ENCODE measurements at places on chromosomes 16 and 17.

- DNase-seq, result no peak
These were observed 22.5 kb downstream of the HEATR3 start for GRCh38 chr16:50088302-50088701.

GRCh38 chr17:64398320-64398719, 7.7 kb upstream of the PECAM1 start:
- DNase-seq, result no peak

DNA sequence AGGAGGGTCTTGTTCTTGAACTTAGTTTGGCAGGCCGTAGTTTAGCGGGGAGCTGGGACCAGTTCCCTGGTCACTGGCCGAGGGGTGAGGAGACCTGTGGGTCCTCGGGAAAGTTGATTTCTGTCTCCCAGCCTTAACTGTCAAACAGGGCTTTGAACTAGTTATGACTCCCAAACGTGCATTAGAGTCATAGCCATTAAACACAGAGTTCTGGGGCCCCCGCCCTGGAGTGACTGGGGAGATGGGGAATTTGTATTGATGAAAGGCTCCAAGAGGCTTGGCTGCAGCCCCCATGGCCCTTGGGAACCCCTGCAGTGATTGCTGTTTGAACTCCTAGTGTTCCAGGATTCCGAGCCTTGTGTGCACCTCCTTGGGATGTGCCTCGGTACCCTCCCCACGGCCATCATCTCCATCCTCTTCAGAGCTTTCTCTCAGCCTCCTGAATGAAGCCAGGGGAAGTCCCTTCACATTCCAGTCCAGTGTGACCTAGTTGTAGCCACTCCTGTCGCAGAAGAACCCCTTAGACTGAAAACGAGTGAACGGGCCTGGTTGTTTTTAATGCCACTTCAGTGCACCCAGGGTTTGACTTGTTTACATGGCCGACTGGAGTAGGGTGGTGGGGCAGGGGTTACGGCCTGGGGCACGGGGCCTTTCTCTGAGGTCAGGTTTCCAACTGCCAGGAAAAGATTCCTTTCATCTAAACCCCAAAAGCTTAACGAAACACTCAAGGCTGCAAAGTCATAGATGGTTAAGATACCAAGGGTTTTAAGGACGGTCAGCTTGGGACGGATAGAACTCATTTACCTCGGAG, 1.4 kb downstream of the MPRIP start:
- peak; percentile 24 for DNase-seq

- no peak for DNase-seq
These were observed 230.7 kb downstream of the MAF start for GRCh38 chr16:79369796-79370195.

- DNase-seq, result no peak
These were observed 19.1 kb upstream of the COPRS start for GRCh38 chr17:31877911-31878702.

- peak; percentile 45 for DNase-seq
These were observed 266.7 kb downstream of the SOX9 start for GRCh38 chr17:72387487-72387886.

DNA sequence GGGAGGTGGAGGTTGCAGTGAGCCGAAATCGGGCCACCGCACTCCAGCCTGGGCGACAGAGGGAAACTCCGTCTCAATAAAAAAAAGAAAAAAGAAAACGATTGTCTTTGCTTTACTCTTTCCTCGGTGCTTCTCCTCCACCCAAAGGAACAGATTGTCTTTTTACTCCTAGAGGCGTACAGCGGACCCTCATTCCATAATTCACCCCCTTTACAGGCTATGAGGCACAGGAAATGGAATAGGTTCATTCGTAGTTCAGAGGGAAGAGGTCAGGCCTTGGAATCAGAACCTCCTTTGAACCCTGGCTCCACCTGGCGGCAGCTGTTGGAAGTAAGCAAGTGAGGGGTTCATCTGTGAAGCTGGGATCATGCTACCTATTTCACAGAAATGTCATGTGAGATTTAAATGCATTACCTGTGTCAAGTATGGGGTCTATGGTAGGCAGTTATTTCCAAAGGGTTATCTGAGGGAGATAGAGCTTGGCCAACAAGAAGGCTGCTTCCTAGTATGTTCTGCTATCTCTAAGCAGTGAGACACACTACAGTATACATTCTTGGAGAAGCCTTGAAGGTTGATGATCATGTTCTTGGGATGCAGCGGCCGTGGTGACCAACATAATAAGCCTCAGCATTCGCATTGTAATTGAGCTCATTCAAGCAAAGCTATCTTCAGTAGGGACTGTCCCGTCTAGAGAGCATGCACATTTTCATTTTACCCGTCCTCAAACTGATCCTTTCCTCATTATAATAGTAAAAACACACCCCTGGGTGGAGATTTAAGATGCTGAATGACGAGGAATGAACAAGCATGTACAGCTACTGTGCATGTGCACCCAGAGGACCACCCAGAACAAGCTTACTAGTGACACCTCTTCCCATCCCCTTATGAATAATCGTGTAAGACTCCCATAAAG, 18.7 kb upstream of the ZNF689 start:
- peak; percentile 85 for DNase-seq

DNA sequence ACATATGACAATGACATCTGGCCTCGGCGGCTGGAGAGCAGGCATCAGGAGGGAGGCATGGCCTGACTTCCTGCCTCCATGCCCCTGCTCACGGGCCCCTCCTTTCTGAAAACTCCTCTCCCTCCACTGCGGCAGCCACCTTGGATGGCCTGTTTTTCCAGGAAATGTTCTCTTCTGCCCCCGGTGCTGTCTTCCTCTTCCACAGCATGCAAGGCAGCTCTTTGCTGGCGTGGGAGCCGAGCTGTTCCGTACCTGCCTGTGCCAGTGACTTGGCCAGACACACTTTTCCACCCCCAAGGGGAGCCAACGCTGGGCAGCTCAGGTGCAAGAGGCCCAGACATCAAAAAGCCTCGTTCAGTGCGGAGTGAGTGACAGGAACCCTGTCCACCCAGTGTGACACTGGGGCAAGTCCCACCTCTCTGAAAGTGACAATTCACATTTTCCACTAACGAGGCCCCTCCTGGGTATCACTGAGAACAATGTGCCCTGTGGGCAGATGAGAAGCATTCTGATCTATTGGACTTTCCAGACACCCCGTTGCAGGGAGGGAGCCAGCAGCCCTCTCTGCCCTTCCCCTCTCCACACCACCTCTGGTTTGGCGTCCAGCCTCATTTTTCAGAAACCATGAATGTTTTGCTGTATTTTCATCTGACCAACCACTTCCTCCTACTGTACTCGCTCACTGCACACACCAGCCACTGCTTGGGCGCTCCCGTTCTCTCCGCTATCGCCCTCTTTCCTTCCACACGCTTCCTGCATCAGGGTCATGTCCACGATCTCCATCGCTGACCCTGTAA, 31.2 kb downstream of the NSMCE1 start:
- peak; percentile 27 for DNase-seq

- DNase-seq, result no peak
These were observed 20.9 kb downstream of the MRC2 start for GRCh38 chr17:62648251-62648955.

- no peak for DNase-seq
These were observed 143.4 kb upstream of the MYOCD start for GRCh38 chr17:12522336-12522735.

GRCh38 chr17:59616253-59616920, 3.3 kb upstream of the CLTC start:
- DNase-seq, result no peak

DNA sequence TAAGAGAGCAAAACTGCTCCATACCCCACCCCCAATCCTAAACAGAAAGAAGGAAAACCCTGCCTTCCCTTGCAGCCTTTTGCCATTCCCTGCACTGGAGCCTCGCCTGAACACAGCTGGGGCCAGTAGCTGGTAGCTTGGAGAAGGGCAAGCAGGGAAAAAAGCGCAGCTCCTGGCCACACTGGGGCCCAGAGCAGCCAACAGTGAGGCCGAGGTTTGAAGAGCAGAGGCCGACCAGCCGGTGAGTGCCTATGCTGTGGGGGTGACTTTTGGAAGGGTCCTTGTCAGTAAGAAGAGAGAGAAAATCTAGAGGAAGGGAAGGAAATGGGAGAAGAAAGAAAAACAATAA, 3.2 kb upstream of the HOXB9 start:
- DNase-seq, result no peak

DNA sequence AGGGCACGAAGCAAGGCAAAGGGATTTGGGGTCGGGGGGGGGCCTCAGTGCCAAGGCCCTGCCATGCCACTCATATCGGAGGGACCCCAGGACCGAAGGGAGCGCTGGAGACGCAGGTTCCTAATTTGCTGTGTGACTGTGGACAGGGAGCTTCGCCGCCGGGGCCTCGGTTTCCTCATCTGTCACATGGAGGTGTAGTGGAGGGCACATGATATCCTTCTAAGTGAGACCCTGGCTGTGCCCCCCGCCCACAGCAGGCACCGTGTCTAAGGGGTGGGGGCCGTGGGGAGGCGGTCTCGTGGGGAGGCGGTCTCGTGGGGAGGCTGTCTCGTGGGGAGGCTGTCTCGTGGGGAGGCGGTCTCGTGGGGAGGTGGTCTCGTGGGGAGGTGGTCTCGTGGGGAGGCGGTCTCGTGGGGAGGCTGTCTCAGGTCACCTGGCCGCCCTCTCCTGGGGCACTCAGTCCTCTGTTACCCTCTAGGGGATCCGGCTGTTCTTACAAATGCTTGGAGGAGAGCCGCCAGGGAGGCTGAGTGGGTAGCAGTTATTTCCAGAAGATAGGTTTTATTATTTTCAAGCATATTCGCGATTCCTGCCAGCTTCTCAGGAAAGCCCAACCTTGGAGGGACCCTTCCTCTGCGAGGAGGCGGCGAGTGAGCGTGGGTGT, 205.0 kb downstream of the NTN1 start:
- DNase-seq, result no peak

DNA sequence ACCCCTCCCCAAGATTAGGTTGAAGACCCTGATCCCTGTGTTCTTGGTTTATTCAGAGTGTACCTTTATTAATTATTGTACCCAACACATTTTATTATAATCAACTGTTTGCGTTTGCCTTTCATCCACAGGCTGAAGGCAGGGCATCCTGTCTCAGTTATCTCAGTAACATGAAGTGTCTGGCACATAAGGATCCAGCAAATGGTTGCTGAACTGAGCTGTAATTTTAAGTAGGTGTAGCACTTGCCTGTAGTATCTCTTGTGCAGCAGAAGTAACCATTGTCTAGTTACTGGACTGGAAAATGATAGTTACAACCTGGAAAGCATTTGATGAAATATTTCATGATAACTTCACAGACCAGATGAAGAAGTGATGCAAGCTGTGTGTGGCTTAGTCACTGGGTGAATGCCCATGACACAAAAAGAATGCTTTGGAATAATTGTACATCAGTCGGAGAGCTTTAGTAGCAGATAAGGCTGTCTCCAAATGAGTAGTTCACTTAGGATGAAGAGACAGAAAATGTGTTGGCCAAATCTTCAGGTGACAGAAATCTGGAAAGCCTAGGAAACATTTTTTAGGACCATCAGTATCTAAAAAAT, 56.6 kb downstream of the ESRP2 start:
- DNase-seq, result no peak

GRCh38 chr17:82791532-82791931, 39.7 kb downstream of the TBCD start:
- no peak for DNase-seq

GRCh38 chr16:67480833-67481560, at the start of gene ATP6V0D1:
ATP6V0D1 (minus strand) TSS chr16:67481157; CDS start chr16:67481086, 71 bp downstream.
- DNase-seq, result peak; percentile 95

- no peak for DNase-seq
These were observed 2.7 kb upstream of the GFAP start for GRCh38 chr17:44918006-44918405.

DNA sequence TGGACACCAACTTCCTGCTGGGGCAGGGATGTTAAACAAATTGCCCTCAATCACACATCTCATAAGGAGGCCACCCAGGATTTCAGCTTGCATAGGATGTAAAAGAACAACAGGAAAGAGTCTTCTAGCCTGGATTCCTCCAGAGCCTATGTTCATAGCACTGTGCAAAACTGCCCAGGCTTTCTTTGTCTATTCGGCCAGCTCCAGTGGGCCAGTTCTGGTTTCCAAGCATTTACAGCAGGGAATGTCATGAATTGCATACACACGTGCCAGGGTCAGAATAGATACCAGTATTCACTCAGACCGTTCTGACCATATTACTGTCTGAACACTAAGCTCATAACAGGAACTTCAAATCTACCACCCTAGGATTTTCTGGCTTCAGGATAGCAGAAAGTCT, 273.2 kb downstream of the CDH8 start:
- DNase-seq, result no peak

GRCh38 chr17:77445760-77446532, 305.2 kb downstream of the SEC14L1 start:
- no peak for DNase-seq

DNA sequence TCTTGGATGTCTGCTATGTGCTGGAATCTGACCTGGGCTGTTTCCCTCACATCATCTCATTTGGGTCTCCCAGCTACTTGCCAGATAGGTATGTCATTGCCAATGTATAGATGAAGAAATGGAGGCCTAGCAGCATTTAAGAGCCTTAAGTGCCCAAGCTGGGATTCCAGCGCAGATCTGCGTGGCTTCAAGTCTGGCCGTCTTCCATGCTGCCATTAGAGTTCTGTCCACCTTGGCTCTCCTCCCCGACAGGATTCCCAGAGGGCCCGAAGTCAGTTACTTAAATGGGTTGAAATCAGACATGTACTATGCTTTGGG, 33.0 kb upstream of the CCR7 start:
- no peak for DNase-seq

DNA sequence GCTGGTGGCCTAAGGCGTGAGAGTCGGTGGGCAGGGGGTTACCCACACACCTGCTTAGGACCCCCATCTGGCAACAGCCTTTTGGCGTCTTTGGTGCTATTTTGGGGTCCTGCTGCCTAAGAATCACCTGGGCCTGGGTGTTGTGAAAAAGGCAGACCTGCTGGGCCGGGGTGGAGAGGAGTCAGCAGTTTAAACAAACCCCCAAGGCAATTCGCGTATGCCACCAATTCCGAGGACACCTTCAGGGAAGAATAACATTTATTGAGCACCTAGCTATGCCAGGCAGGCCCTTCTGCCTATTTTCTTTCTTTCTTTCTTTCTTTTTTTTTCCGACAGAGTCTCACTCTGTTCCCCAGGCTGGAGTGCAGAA, 53.9 kb upstream of the TOB1 start:
- DNase-seq, result peak; percentile 95

DNA sequence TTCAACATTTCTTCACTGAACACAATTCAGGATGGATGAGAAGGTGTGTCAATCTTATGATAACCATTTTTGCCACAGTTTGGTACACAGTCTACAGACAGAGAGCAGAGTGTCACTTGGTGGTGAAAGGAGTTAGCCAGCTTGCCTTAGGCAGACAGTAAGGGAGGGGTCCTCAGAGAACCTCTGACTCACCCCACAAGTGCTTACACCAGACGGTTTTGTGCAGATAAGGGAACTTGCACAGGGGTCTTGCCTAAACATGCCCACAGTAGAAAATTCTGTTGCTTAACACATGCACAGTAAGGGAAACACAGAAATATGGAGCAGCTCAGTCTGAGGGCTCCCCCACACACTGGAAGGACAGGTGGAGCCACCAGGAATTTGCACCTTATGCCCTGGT, 204.5 kb upstream of the CDH8 start:
- no peak for DNase-seq

- DNase-seq, result no peak
These were observed 27.0 kb upstream of the AATK start for GRCh38 chr17:81193051-81193410.

Data from NCI-H69 (cell line).